Testis (tissue), 5 donors: ENCODE measurements at places on chromosomes 7 and 10. TPM values are rescaled to one million over a fixed set of nuclear protein-coding genes. Genes with fewer than 3 reads are reported as not detected.
A peak's percentile ranks its signal among the peaks of the same experiment; 100 is the strongest.

- no peak overlapping the region for H3K4me3 ChIP-seq
- no peak for DNase-seq
- no peaks in the 10 kb centered on the region for H3K27me3 ChIP-seq
These were observed 57.2 kb upstream of the STRIP2 start for GRCh38 chr7:129376778-129377700.

DNA sequence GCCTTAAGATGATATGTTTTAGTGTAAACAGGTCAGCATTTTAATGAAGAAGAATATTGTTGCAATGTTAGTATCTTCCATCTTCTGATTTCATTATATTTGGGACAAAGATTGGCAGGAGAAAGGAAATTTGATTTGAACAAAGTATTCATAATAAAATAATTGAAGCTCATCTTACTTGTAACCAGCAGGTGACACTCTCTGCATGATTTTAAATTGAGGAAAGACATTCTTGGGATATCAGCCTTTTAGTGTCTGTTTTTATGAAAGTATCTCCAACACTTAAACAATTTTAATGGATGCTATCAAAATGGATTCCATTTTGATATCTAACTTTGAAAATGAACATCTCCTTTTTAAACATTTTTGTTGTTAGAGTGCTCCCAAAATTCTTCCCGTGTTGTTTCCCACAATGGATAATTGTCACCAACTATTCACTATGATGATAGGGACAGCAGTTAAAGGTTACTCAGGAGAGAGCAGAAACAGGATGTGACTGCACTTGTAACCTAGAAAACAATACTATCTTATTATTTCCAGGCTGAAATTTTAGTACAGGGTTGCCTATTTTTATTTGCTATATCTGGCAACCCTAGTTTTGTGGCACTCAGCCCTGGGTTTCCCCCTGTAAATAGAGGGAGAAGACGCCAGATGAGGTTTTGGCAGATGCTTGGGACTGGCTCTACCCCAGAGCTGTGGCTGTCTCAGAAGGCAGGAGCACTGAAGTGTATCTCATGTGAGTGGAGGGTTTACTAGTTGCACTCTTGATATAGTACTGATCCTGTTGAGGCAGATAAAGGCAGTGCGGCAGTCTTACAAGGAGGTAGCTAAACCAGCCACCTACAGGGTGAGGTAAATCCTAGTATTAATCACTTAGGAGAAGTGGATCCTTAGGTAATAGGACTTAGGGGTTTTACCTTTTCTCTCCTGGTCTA lies 31.0 kb upstream of the ABCB4 start:
- H3K27ac ChIP-seq, result no peak overlapping the region
- no peak overlapping the region for H3K4me3 ChIP-seq
- H3K27me3 ChIP-seq, result no peaks in the 10 kb centered on the region
- no peaks in the 10 kb centered on the region for H3K4me1 ChIP-seq

- no peak for DNase-seq
- no peak overlapping the region for H3K27ac ChIP-seq
- H3K36me3 ChIP-seq, result no peaks in the 10 kb centered on the region
- no peaks in the 10 kb centered on the region for H3K27me3 ChIP-seq
These were observed 88.2 kb downstream of the PARD3 start for GRCh38 chr10:34726862-34727261.

DNA sequence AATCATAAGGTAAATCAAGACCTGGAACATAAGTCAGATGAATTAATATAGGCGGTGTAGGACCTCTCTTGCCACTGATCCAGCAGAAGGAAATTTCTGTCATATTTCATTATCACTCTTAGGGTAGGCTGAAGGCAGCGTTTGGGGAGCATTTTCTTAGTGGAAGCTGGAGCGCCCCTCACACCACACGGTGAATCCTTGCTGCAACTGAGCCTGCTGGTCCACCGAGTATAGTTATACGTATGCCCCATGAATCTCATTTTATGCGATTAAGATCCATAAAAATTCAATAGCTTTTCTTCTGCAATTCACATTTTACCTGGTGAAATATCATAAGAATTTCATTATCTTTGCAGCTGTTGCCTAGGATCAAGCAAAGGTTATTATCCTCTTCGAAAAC lies 19.6 kb downstream of the EBF3 start:
- H3K4me1 ChIP-seq, result peaks cover 4% of the 10 kb centered on the region
- no peaks in the 10 kb centered on the region for H3K36me3 ChIP-seq
- no peaks in the 10 kb centered on the region for H3K27me3 ChIP-seq
- H3K27ac ChIP-seq, result no peak overlapping the region
- no peak overlapping the region for H3K4me3 ChIP-seq
- no peak for DNase-seq

DNA sequence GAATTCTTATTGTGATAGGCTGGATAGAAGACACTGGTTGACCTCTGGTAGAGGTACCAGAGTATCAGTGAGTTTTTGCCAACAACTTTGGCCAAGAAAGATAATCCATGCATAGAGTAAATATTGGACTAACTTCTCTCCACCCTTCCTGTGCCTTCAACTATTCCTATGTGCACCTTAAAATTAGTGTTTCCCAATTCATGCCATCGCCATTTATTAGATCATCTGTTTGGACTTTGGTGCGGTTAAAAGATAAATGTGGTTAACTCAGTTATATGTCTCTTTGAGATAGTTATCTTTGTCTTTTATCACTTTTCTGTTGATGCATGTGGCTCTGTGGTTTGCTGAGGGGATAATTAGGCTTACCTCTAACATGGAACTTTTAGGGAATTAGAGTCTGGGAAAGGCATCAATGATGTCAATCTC lies 4.6 kb downstream of the PAPSS2 start:
- no peak for DNase-seq
- H3K36me3 ChIP-seq, result no peaks in the 10 kb centered on the region
- H3K4me1 ChIP-seq, result peaks cover 1% of the 10 kb centered on the region
- no peak overlapping the region for H3K27ac ChIP-seq

GRCh38 chr7:34354899-34355298 lies 303.1 kb upstream of the NPSR1 start:
- no peak overlapping the region for H3K27ac ChIP-seq
- no peaks in the 10 kb centered on the region for H3K27me3 ChIP-seq
- H3K4me1 ChIP-seq, result no peaks in the 10 kb centered on the region
- H3K36me3 ChIP-seq, result no peaks in the 10 kb centered on the region
- no peak overlapping the region for H3K4me3 ChIP-seq

DNA sequence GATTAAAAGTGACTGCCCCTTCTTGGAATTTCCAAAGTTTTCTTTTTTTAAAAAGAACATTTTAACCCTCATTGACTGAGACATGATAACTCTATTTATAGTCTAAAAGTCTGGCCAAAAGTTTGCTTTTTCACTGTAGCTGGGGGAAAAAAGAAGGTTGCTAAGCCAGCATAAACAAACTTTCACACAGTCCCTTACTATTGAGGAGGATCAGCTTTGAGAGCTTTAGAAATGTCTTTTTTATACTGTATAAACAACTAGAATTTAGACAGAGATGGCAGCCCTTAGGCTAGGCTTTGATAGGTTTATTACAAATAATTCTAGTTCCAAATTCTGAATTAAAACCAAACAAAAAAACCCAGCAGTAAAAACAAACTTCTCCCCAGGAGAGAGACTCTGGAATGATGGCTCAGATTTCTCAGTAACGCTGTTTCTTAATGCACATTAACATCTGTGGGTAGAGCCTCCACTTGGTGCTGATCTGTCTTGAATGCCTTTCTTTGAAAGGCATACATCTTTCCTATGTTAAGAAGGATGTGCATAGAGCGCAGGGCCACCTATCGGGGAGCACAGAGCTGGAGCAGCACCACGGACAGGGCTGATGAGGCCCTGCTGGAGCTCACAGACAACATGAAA lies 100.9 kb upstream of the PDLIM1 start:
- H3K27me3 ChIP-seq, result no peaks in the 10 kb centered on the region
- H3K4me3 ChIP-seq, result no peak overlapping the region
- DNase-seq, result peak; percentile 51
- H3K27ac ChIP-seq, result no peak overlapping the region
- peaks cover 19% of the 10 kb centered on the region for H3K4me1 ChIP-seq

- no peak for DNase-seq
- no peaks in the 10 kb centered on the region for H3K36me3 ChIP-seq
- no peaks in the 10 kb centered on the region for H3K4me1 ChIP-seq
- no peak overlapping the region for H3K27ac ChIP-seq
- no peak overlapping the region for H3K4me3 ChIP-seq
These were observed 44.8 kb upstream of the DNAAF5 start for GRCh38 chr7:681551-682307.

DNA sequence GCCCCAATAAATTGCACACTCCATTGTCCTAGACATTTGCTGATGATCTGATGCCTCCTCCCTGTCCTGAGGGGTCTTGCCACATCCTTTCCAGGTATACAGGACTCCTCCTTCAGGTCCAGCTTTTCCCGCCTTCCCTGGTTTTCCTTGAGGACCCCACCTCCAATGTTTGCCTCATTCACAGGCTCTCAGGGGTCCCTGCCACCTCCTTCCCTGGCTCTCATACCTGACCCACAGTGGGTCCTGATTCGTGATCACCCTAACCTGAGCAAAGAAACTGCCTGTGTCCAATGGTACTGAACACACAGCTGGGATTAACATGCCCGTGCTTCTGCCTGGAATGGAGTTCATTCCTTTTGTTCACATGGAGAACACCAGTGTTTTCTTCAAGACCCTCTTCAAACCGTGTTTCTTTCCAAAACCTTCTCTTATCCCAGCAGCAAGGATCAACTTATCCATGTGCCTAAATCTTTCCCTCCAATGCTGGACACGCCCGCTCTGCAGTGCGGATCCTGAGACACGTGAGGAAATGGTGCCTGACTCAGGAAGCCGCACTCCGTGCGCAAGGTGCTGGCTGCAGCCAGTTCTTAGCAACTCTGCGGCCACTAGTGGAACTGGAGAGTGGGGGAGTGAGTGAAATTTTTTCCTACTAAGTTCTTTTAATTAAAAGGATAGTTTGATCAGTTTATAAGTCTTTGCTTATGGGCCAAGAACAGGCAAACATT lies 354.6 kb upstream of the SHH start:
- H3K27me3 ChIP-seq, result no peaks in the 10 kb centered on the region
- no peaks in the 10 kb centered on the region for H3K4me1 ChIP-seq
- no peak overlapping the region for H3K27ac ChIP-seq
- no peaks in the 10 kb centered on the region for H3K36me3 ChIP-seq
- no peak overlapping the region for H3K4me3 ChIP-seq

TRPV6 gene
- total RNA-seq, result 2.2 TPM
